ENCODE measurements at places on chromosomes 1 and 21.

- no peak for DNase-seq
Observed at GRCh38 chr1:229651546-229651945, 25.5 kb downstream of the URB2 start.

- no peak for DNase-seq
Observed at GRCh38 chr1:62621907-62622306, 24.6 kb downstream of the ANGPTL3 start.

DNA sequence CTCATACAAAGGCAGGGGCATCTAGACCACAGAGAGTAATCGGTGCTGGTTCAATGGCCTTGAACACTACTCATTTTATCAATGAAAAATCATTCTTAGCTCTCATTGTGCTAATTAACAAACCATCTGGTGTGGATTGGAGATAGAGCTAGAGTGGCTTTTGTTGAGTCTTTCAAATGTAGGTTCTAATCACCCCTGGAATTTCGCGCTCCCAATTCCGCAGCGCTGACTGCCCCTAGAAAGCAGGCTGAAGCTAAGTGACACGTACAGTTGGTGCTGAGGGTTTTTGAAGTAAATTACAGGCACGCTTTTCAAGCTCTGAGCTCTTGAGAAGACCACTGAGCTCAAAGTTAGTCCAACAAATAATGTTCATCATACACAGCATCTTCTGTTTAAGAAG is 31.2 kb upstream of the CA6 start:
- DNase-seq, result no peak

- no peak for DNase-seq
Observed at GRCh38 chr1:15676010-15676409, 8.1 kb upstream of the PLEKHM2 start.

DNA sequence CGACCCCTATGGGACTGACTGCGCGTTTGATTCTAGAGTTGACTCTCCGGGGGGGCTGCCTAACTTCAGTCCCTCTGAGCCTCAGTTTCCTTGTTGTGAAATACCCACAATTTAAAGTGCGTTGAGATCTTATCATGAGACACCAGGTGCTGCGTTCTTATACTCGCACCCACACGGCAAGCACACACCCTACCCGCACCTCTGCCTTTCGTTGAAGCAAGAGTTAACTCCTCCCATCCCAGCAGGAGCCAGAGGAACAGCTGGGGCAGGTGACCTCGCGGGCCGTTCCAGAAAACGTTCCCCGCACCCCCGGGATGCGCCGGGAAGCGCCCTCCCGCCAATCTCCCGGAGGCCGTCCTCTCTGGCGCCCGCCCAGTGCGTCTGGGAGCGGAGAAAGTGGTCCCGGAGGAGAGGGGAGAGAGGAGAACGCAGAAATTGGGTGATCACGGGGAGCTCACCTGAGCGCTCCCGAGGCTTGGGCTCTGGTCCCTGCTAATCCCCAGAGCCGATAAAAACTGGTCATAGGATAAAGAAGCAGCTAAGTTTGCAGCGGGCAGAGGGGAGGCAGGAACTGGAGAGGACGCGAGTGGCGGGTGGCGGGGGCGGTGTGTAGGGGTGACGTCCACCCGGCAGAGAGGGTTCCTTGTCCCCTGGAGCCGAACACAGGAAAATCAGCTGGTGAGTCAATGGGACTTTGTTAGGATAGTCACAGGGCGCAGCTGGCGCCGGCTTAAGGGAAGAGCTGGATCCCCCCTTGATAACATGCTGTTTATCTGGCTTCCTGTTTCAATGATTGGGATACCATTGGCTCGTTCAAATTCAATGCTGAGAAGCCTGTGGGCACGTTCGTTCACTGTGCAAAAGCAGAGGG is 869 bp downstream of the NAV1 start:
- DNase-seq, result no peak

GRCh38 chr1:3419415-3420204 is 34.9 kb upstream of the ARHGEF16 start:
- DNase-seq, result no peak
